ENCODE measurements at places on chromosomes 5 and 9. TPM values are rescaled to one million over a fixed set of nuclear protein-coding genes. Genes with fewer than 3 reads are reported as not detected.

Gene NR2F1
- total RNA-seq, result not detected

Gene MAST4
- 32.9 TPM for total RNA-seq

Gene IFNB1
- total RNA-seq, result 0.58 TPM

Gene DNAJC18
- total RNA-seq, result 46.1 TPM

Gene RNF44
- total RNA-seq, result 93.6 TPM

Gene LOX
- total RNA-seq, result not detected

Gene NUTM2F
- total RNA-seq, result not detected

Gene AUH
- total RNA-seq, result 85.8 TPM

Gene MYMK
- total RNA-seq, result not detected

Gene FGF18
- 0.12 TPM for total RNA-seq

Gene CREB3
- 33.1 TPM for total RNA-seq

Gene SPATA31A3
- total RNA-seq, result not detected

Gene LTC4S
- total RNA-seq, result 1.5 TPM

Gene SPARC
- total RNA-seq, result not detected

Gene PFN3
- not detected for total RNA-seq

Gene AHRR
- total RNA-seq, result 82.2 TPM

Gene PCDHGA8
- total RNA-seq, result not detected

Gene ZNF354B
- total RNA-seq, result 13.0 TPM

Gene SLC46A2
- total RNA-seq, result not detected

Gene SLF1
- 10.7 TPM for total RNA-seq

Gene SPINK7
- total RNA-seq, result not detected

Gene ZNF483
- 2.0 TPM for total RNA-seq

Gene TEX48
- total RNA-seq, result 1.7 TPM

Gene RUFY1
- 32.0 TPM for total RNA-seq

Gene CDHR2
- total RNA-seq, result 0.67 TPM

Gene TRIP13
- total RNA-seq, result 17.7 TPM

Gene PIK3R1
- 46.5 TPM for total RNA-seq

Gene CHSY3
- not detected for total RNA-seq

Gene HEMGN
- total RNA-seq, result 1.5 TPM

Gene WDR38
- not detected for total RNA-seq

Gene TAF11L5
- not detected for total RNA-seq

Gene CXCL14
- not detected for total RNA-seq

Gene MLANA
- total RNA-seq, result not detected

All from activated T-cell treated with anti-CD3 and anti-CD28 coated beads, Interleukin-2, amount 50 U/mL, for 72 hours (primary cell).